ENCODE measurements at places on chromosomes 13 and 19. TPM values are rescaled to one million over a fixed set of nuclear protein-coding genes. Genes with fewer than 3 reads are reported as not detected.

LPAR6 gene
- 14.3 TPM for total RNA-seq

CCL25 gene
- total RNA-seq, result not detected

ERICH6B gene
- total RNA-seq, result not detected

CACNG6 gene
- total RNA-seq, result 0.43 TPM

ZNF439 gene
- 7.5 TPM for total RNA-seq

PTPRH gene
- 5.7 TPM for total RNA-seq

MEIOSIN gene
- not detected for total RNA-seq

RASAL3 gene
- total RNA-seq, result 0.07 TPM

TYROBP gene
- not detected for total RNA-seq

ZNF575 gene
- 0.36 TPM for total RNA-seq

ZNF587B gene
- total RNA-seq, result 23.4 TPM

IZUMO4 gene
- 1.1 TPM for total RNA-seq

DZIP1 gene
- 62.0 TPM for total RNA-seq

CGB7 gene
- total RNA-seq, result under 0.01 TPM

RRAS gene
- 88.7 TPM for total RNA-seq

CYP4F8 gene
- not detected for total RNA-seq

GPC6 gene
- 54.6 TPM for total RNA-seq

CLEC4M gene
- total RNA-seq, result not detected

MEDAG gene
- 21.9 TPM for total RNA-seq
